Thymus (tissue), 14 donors: ENCODE measurements at places on chromosomes 5 and 9.

DNA sequence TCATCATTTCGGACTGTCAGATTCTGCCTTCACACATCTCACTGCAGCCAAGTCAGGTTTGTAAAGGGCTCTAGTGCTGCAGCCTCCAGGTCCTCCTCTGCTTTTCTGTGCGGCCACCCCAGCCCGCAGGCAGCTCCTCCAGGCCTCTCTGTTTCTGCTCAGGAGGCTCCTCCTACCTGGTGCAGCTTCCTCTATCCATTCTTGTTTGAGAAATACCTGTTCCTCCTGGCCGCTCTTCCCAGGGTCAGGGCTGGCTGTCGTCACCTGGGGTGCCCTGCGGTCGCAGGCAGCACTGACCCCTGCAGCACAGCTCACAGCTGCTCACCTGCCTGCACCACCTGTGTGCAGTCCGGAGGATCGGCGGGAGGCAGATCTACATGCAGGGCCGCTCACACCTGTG lies 387.7 kb upstream of the IRX4 start:
- no peaks in the 10 kb centered on the region for H3K27me3 ChIP-seq
- no peak overlapping the region for H3K4me3 ChIP-seq
- H3K4me1 ChIP-seq: no peaks in the 10 kb centered on the region
- H3K27ac ChIP-seq: no peak overlapping the region

DNA sequence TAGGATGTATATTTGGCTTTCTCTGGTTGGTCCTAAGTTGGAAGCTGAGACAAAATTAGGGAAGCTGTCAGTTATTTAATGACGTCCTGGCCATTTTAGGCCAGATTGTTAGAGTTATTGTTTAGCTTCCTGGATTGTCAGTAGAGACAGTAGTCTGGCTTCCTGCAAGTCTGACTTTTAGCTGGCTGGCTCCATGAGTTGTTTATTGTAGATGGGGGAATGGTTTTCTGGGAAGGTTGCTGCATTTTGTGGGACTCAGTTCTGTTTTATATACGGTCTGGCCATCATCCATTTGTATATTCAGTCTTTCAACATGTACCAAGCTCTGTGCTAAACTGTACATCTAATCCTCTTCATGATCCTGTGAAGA lies 68.3 kb downstream of the SGCD start:
- no peak overlapping the region for H3K27ac ChIP-seq
- H3K36me3 ChIP-seq: no peaks in the 10 kb centered on the region
- H3K27me3 ChIP-seq: no peaks in the 10 kb centered on the region

DNA sequence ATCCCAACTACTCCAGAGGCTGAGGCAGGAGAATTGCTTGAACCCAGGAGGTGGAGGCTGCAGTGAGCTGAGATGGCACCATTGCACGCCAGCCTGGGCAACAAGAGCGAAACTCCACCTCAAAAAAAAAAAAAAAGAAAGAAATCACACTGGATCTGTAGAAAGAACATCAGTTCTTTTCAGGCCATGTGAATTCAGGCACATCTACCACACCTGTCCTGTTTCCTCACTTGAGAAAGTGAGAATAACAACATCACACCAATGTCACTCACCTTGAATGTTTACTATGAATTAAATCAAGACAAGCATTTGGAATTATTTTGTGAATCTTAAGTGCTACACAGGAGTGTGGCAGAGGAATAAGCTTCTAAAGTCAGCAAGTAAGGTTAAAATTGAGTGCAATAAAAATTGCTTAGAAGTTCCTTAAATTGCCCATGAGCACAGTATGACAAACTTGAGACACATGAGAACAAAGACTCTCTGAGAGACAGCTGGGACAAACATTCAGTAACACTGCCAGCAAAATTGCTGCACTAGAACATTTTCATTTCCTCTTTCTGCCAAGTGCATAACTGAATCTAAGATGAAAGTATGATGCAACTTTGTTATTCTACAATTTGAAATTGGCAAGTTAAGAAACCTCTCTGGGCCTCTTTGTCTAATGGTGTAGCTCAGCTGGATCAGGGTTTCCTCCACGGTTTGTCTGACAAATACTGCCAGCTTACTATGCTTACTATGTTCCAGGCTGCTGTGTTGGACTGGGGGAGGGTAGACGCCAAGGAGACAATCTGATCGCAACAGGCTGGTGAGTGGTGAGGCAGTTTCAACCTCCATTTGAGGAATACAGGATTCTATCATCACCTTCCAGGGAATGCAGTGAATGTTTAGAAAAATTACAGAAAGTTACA lies 1.9 kb upstream of the RIC1 start:
- H3K4me1 ChIP-seq: peaks cover 38% of the 10 kb centered on the region
- peak overlapping the region; percentile 94 for H3K4me3 ChIP-seq
- peak; percentile 63 for DNase-seq
- peak overlapping the region; percentile 100 for H3K27ac ChIP-seq
- H3K36me3 ChIP-seq: no peaks in the 10 kb centered on the region

GRCh38 chr5:181215997-181216989 lies 6.8 kb upstream of the TRIM41 start:
- H3K4me1 ChIP-seq: peaks cover 28% of the 10 kb centered on the region
- H3K4me3 ChIP-seq: no peak overlapping the region
- peaks cover 88% of the 10 kb centered on the region for H3K27me3 ChIP-seq
- peak overlapping the region; percentile 22 for H3K27ac ChIP-seq
- no peak for DNase-seq

- H3K27ac ChIP-seq: no peak overlapping the region
- no peak for DNase-seq
- no peaks in the 10 kb centered on the region for H3K27me3 ChIP-seq
- no peak overlapping the region for H3K4me3 ChIP-seq
- H3K4me1 ChIP-seq: no peaks in the 10 kb centered on the region
Observed at GRCh38 chr5:58477760-58478376, 13.4 kb upstream of the GAPT start.
